CD4-positive, CD25-positive, alpha-beta regulatory T cell (primary cell): ENCODE measurements at places on chromosomes 5 and 9.

- DNase-seq = no peak
Observed at GRCh38 chr9:32404856-32405255, 20.4 kb downstream of the ACO1 start.

DNA sequence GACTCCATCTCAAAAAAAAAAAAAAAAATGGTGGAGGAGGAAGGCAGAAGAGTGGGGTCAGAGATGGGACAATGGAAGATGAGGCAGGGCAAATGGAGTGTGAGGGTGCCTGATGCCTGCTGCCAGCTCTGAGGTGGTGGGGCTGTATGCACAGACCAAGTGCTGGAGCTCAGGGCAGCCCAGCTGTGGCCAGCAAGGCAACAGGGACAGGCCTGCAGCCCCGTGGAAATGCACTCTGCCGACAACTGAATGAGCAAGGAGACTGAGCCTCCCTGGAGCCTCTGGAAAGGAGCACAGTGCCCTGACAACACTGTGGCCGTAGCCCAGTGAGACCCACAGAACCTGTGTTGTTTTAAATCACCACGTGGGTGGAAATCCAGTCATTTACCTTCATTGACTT is 22.9 kb upstream of the SMIM32 start:
- DNase-seq = no peak

- DNase-seq = peak; percentile 51
Observed at GRCh38 chr9:1869843-1870242, 145.3 kb upstream of the SMARCA2 start.

DNA sequence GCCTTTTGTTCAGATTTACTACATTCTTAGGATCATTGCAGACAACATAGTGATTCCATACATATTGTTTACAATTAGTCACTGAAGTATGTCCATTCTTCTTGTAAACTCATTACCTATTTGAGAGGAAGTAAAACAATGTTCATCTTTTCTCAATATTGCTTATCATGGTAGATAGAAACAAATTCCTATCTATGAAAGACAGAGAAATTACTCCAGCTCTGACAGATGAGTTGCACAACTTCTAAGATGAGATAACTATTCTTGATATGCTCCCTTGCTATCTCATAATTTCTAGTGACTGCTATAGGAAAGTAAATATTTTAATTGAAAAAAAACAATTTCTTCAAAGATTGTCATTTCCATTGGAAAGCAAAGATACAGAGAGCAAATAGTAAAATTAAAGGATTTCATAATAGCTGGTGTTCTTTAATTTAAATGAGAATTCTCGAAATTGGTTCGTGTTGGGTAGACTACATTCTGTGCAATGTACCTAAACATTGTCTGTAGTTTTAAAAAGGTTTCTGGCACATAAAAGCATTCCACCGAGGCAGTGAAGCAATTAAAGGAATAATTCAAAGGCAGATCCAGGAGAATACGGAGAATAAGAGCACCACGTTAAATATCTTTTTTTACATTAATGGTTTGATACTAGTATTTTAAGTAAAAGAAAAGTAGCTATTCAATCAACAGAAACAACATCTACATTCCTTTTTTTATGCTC is 1029.1 kb upstream of the ACO1 start:
- no peak for DNase-seq

- DNase-seq = no peak
Observed at GRCh38 chr9:99262949-99263418, 40.9 kb downstream of the SEC61B start.
